Brain (organoid and tissue), 16 donors: ENCODE measurements at places on chromosomes 11 and 22.

DNA sequence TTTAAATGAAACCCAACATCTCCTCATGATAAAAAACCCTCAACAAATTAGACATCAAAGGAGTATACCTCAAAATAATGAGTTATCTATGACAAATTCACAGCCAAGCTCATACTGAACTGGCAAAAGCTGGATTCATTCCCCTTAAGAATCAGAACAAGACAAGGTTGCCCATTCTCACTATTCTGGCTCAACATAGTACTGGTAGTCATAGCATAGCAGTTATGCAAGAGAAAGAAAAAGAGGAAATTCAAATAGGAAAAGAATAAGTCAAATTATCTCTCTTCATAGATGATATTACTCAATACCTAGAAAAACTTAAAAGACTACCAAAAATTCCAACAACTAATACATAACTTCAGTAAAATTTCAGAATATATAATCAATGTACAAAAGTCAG is 29.4 kb upstream of the XKR3 start:
- DNase-seq = no peak

DNA sequence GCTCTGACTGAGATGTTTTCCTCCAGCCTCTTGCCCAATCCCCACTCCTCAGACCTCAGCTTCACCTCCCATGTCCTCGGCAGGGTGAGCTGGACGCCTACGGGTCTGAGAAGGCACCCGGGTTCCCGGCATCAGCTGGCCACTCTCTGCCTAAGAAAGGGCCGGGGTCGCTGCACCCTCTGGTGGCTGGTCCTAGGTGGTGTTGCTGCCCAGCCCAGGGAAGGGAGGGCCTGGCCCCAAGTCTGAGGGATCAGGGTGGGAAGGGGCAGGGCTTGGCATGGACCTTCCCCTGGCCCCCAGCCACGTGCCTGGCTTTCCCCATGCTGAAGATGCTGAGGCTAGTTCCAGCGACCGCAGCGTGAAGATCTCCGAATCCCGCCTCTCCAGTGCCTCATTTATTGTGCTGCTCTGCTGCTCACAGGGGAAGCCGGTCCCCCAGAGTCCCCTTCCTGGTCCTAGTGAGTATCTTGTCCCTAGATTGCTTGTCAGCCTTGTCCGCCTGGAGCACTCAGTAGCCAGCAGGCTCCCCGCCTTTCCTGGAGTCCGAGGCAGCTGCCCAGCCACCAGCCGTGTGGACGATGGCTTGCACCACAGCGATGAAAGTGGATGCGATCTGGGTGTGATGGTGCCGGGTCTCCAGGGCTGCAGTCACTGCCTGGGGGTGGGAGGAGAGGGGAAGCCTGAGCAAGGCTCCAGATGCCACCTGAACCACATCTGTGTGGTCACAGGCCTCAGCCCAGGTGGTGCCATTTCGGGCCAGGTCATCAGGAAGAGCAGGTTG is 2.9 kb upstream of the GGT5 start:
- peak; percentile 69 for DNase-seq

DNA sequence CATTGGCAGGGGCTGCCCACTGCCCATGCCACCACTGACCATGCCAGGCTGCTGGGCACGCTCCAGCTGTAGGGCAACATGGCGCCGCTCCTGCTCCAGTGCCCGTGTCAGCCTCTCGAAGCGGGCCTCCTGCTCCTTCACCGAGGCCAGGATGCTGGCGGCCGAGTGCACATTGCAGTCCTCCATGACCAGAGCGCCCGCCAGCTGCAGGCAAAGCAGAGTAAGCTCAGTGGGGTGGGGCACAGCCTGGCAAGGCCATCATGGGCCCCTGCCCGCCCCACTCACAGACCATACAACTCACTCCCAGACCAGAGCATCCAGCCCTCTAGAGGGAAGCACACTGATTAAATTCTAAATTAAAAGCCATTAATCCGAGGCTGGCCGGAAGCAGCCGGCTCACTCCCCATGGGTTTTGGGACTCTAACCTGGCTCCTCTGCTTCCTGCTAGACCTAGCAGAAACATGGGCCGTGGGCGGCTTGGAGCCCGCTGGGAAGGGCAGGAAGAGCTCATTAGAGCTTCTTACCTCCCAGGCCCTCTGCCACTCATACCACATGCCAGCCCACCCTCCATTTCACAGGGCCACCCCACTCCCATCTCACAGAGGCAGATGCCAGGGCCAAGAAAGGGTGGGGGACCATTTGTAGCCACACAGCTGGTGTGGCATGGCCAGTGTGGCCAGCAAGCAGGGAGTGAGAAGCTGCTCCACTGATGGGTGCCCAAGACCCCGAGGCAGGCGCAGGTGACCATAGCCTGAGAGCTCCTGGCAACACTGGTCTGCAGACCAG is 25.8 kb downstream of the ARVCF start:
- no peak for DNase-seq

GRCh38 chr11:10628508-10629236 is 60.2 kb upstream of the LYVE1 start:
- no peak for DNase-seq

- DNase-seq = no peak
Observed at GRCh38 chr22:24129263-24129651, 52.0 kb upstream of the SUSD2 start.

DNA sequence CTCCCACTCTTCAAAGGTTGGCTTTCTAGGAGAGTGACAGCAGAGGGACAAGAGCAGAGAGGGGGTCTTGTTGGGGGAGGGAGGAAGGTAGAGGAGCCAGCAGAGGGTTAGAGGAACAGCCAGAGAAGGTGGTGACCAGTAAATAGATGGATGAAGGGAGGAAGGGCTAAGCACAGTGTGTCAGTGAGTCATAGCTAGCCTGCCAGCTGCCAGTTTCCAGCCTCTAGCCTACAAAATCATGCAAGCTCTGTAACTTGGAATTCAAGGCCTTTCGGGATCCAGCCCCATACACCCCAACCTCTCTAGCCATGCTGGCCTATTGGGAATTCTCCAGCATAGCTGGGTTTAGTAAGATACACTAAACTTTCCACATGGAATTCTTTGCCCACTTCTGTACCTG is 147.4 kb upstream of the TEAD1 start:
- no peak for DNase-seq

GRCh38 chr11:126049159-126049558 is 13.5 kb downstream of the CDON start:
- DNase-seq = no peak

DNA sequence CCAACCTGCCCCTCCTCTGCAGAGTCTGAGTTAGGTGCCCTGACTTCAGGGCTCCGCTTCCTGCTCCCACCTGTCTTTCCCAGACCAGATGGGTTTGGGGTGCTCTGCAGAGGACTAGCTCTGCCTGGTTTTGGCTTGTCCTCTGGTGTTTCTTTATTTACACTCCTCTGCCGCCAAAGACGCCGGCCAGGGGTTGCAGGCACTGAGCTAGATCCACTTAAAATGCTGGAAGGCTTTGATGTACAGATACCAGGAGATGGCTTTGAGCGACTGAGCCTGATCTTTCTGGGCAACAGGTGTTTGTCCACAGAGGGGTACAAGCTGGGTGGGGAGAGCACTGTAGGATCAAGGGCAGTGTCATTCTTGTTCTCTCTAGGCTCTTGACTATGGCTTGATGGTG is 3.9 kb downstream of the SELENOH start:
- no peak for DNase-seq

GRCh38 chr11:130124096-130124495 is 35.5 kb upstream of the ST14 start:
- no peak for DNase-seq

- DNase-seq = no peak
Observed at GRCh38 chr11:72781063-72781312, 12.9 kb downstream of the STARD10 start.

GRCh38 chr22:29625090-29625825 is 21.8 kb downstream of the NF2 start:
- peak; percentile 80 for DNase-seq

- DNase-seq = no peak
Observed at GRCh38 chr11:82012276-82012675, 721.4 kb downstream of the FAM181B start.

DNA sequence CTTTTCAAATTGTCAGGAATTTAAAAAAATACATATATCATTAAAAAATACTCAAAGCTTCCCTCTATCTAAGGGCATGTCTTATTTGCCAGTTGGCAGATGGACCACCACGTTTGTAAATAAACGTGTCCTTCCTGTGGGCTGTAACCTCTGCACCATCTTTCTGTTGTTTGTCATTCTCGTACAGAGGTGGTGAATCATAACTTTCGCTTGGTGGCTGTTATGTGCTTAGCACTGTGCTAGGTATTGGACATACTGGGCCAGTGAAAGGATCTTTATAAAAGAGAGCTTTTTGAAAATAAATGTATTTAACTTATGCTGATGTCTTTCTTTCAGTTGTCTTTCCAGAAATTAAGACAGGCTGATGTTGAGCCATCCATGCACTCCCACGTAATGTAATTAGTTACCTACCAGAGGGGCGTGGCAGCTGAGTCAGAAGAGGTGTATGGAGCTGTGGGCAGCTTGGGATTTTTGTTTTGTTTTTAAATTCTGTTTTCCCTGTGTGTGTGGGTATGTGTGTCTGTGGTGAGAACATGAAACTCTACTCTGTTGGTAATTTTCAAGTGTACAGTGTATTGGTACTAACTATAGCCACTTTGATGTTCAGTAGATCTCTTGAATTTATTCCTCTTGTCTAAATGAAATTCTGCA is 62.7 kb downstream of the TECTA start:
- DNase-seq = no peak

GRCh38 chr22:35988030-35988429 is 40.6 kb downstream of the RBFOX2 start:
- no peak for DNase-seq

GRCh38 chr11:106442032-106442431 is 364.6 kb downstream of the AASDHPPT start:
- no peak for DNase-seq

GRCh38 chr11:24311974-24312373 is 184.9 kb upstream of the LUZP2 start:
- no peak for DNase-seq

- DNase-seq = no peak
Observed at GRCh38 chr11:5547982-5548381, 358 bp downstream of the OR52H1 start.

- peak; percentile 37 for DNase-seq
Observed at GRCh38 chr11:13278609-13279486, 1.3 kb downstream of the BMAL1 start.

DNA sequence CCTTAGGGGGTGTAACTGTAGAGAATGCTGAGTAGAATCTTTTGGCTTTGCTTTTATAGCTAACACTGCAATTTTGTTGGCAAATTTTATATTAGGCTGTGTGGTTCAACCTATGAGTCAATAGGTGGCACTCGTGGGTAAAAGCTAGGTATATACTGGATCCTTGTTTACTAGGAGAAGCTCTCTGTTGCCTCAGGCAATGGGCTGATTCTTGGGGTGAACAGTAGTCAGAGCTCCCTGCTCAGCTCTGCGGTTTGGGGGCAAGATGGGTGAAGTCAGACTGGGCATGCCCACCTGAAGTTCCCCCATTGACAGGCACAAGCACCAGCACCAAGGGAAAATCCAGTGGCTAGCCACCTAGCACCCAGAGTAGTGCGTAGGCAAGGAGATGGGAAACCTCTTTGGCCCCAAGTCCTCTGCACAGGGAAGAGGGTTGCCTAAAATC is 238.7 kb downstream of the FAM181B start:
- no peak for DNase-seq

- DNase-seq = no peak
Observed at GRCh38 chr11:134413043-134413825, 1.2 kb upstream of the B3GAT1 start.

GRCh38 chr22:25883482-25884033 is 141.6 kb downstream of the MYO18B start:
- DNase-seq = no peak

DNA sequence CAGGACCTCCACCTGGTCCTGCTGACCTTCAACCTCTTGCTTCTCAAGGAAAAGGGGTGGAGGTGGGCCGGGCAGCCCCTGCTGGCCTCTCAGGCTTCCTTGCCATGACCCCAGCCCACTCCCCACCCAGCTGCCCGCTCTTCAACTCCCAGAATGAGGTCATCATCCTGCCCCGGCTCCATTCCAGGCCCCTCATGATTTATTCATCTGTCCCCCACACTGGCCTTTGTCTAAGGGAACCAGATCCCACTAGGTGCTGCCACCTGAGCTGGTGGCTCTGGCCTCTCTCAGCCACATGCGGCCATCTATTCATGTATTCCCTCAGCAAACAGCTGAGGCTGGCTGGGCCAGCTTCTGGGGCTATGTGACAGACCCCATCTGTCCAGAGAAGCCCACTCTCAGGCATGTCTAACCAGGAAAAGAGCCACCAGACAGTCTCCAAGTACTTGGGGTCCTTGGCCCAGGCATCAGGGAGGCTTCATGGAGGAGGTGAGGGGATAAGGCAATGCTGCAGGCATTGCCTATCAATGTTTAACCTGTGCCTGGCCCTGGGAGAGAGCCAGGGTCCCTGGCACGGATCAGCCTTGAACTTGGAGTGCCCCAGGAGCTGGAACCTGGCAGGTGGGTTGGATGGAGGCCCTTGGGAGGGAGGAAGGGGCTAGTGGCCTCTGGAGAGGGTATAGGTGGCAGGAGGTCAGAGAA is 2.2 kb upstream of the CABP2 start:
- DNase-seq = no peak

- DNase-seq = peak; percentile 82
Observed at GRCh38 chr11:117143390-117143789, 697 bp upstream of the PAFAH1B2 start.

GRCh38 chr11:125994509-125994908 is 48.7 kb downstream of the VSIG10L2 start:
- no peak for DNase-seq

DNA sequence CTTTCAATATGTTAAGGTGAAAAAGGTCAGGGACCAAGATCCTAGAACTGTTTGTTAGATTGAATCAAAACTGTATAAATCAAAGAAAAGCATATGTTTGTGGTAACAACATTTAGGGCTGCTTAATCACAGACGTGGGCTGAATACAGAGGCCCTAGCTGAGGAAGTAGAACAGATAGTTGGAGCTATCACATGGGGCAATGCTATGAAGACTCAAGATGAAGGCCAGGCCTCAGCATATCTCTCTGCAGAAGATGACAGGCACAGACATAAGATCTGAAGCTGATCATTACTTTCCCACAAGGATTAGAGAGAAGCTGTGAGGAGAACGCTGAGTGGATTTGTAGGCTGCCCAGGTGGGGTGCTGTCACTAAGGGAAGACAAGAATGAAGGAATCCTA is 158.6 kb upstream of the CARD18 start:
- DNase-seq = no peak

DNA sequence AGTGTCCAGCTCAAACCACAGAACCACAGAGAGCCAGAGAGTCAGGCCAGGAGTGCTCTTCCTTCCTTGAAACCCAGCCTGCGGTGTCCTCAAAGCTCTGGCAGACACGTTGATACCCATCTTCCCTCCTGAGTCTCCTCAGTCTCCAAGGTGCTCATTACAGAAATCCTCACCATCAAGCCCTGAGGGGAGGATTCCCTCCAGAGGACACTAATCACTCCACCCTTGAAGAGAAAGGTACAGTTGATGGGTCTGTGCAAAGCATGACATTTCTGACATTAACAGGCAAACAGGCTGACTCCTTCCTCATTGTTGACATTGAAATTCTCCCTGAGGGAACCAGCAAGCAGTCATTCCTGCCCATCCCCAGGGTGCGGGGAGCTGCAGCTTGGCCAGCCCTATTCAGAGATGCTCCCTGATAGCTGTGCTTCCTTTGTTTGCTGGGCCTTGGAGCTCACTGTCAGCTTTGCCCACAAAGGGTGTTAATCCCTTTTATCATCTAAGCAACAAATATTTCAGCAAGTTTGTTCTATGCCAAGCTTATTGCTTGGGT is 101.7 kb upstream of the CSNK2A3 start:
- no peak for DNase-seq
